ENCODE measurements at places on chromosomes 3 and 15.

GRCh38 chr3:42439261-42440115 lies 29.1 kb upstream of the LYZL4 start:
- no peak for DNase-seq

DNA sequence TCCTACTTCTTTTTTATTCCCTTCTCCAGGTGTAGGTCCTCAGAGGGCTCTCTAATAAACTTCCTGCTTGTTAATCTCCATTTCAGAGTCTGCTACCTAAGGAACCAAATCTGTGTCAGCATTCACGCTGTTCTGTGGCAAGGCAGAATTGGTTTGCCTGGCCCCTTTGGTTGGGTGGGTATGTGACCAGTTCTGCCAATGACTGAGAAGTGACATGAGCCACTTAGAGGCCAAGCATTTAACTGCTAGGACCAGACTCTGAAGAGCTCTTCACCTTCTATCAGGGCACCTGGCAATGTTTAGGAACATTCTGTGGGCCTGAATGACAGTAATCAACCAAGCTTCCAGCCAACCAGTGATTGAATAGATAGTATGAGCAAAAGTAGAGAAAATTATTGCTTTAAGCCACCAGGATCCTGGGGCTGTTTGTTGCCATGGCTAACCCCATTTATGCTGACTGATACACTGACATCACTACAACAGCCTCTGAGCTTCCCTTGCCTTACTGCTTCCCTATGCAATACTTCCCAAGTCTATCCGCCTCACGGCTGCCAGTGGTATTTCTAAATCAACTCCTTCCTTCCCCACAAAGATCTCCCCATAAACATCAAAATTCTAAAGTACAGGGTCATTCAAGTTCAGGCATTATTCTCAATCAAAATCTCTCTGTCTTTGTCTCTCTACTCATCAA lies 7.6 kb downstream of the FRMD4B start:
- DNase-seq, result no peak

DNA sequence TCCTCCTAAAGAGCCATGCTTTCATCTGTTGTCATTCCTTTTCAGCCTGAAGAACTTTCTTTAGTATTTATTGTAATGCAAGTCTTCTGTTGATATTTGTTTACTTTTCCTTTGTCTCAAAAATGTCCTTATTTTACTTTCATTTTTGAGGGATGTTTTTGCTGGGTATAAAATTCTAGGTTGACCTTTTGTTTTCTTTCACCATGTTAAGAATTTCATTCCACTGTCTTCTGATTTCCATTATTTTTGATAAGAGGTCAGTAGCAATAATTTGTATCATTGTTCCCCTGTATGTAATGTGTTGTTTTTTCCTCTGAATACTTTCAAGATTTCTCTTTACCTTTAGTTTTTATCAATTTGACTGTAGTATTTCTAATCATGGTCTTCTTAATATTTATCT lies 91.1 kb downstream of the RSRC1 start:
- no peak for DNase-seq

DNA sequence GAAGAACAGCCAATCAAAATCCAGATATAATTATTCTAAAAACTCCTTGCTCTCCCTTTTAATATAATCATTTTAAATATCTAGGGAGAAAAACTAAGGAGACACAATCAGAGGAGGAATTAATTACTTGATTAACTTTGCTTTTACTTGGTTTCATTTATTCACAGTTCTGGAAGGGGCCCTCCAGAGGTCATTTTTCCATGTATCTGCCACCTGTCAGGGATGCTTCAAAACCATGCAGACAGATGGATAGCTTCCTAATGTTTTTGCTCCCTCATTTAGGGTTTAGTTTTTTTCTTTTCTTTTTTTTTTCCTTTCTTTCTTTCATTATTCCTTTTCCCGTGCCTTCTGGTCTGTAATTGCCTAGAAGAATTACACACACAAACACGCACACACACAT lies 438.1 kb upstream of the ARPP21 start:
- no peak for DNase-seq

DNA sequence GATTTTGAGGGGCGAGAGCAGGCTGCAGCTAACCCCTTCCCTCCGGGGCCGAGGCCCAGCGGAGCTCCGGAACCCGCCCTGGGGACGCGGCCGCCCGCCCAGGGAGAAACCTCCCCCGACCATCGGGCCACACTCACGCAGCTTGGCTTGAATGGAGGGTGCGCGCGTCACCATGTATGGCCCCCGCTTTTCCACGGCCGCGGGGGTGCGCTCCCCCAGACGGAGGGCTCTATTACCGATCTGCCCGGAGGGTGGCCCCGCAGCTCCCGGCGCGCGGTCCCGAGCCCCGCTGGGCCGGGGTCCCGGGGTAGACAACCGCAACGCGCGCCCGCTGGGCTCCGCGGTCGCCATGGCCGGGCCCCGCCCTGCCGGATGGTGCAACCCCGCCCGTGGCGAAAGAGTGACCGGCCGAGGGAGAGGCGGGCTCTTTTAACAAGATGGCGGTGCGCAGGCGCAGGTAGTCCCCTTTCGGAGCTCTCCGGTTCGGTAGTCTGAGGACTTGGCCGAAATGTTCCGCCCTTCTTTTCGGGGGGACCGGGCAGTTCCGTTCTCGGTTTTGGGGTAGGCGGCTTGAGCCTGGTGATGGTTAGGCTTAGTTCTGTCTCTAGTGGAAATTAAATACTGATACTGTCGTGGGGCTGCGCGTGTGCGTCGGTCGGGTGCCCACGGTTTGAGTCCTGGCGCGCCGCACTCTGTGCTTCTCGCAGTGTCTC lies at the start of gene FAM219B:
Gene FAM219B, minus strand, starts transcription at position 402 of the 713 bp plus-strand sequence. Its CDS starts 51 bp downstream, at position 351.
- DNase-seq, result no peak

- DNase-seq, result no peak
Measured at GRCh38 chr3:179715582-179715981, 62.7 kb downstream of the USP13 start.

DNA sequence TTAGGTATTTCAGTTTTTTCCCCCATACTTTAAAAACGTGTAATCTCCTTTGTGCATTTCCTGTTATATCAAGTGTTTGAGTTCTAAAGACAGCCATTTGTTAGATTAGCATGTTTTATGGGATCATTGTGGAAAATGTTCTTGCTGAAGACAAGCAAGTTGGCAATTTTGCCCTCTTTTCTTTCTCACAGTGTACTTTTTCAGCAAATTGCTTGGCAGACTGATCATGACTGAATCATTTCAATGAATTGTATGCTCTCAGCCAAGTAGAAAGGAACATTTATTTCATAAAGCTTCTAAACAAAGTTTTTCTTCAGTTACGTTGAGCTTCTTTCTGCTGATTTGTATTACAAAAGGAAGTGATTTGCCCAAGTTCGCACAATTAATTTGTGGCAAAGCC lies 51.6 kb downstream of the ATG7 start:
- DNase-seq, result no peak

- DNase-seq, result no peak
Measured at GRCh38 chr15:90001683-90002427, 731 bp downstream of the ZNF710 start.

- no peak for DNase-seq
Measured at GRCh38 chr3:57007521-57008460, 52.7 kb upstream of the SPATA12 start.

- no peak for DNase-seq
Measured at GRCh38 chr3:129695230-129695629, 88.8 kb upstream of the PLXND1 start.

- DNase-seq, result no peak
Measured at GRCh38 chr3:195094191-195094921, 176.6 kb downstream of the XXYLT1 start.

DNA sequence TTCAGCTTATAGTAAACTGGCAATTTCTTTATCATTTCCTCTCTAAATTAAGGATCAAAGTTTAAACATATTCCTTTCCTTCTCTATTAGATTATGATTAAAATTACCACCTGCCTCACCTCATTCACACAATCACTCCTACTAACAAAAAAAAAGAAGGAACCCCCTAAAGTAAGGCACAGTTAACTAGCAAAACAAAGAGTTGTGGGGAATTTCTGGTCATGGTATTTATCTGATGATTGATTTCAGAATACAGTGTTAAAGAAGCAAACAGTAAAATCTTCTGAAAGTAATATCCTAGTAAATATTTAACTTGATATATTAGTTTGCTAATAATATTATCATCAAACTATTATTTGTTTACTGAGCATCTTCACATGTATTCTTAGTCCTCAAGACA lies 8.8 kb downstream of the GBE1 start:
- DNase-seq, result no peak

- DNase-seq, result no peak
Measured at GRCh38 chr3:101803173-101803782, 24.3 kb downstream of the NXPE3 start.

DNA sequence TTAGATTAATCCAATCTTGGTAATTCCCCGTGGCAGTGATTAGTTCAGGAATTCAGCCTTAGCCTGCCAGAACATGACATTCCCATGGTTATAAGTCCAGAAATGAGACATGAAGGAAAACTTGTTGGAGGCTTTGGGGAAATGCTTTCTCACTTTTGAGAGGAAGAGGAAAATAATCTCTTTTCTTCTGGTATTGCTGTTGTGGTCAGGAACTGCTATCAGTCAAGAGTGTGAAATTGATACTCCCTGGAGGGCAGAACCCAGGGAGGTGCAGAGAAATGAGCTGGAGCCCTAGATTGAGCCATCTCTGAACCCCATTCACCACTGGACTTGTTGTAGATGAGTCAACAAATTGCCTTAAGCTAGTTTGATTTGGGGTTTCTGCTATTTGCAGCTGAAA lies 38.6 kb upstream of the APH1B start:
- DNase-seq, result no peak

GRCh38 chr15:83626171-83626802 lies 27.6 kb upstream of the ADAMTSL3 start:
- no peak for DNase-seq

GRCh38 chr15:89244574-89244903 lies 760 bp downstream of the FANCI start:
- no peak for DNase-seq

- DNase-seq, result no peak
Measured at GRCh38 chr3:184299488-184300377, 692 bp downstream of the PSMD2 start.

DNA sequence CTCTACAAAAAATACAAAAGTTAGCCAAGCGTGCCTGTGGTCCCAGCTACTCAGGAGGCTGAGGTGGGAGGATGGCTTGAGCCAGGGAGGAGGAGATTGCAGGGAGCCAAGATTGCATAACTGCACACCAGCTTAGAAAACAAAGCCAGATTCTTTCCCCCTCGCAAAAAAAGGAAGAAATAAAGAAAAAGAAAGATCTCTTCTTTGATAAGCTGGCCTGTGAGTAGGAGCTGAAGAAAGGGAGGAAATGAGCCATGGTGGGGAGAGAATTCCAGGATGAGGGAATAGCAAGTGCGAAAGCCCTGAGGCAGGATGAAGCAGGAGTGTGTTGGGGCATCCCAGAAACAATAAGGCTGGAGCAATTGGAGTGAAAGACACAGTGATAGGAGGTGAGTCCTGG lies 24.5 kb upstream of the TOP2B start:
- no peak for DNase-seq

Measured in glomerular endothelial cell (primary cell).